ENCODE measurements at places on chromosomes 2 and 18.

DNA sequence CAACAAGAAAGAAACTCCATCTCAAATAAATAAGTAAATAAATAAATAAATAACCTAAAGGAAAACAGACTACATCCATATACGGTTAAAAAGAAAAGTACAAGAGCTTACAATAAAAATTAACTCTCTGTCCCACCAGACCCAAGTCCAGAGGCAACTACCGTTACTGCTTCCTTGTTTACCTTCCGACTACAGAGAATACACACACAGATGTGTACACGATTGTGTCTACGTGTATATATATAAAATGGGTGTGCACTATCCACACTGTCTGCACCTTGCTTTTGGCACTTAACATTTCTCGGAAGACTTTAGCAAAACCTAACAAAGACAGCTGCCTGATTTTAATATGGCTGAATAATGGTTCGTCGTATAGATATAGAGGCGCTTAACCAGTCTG is 69.9 kb downstream of the ACTR2 start:
- DNase-seq: no peak

DNA sequence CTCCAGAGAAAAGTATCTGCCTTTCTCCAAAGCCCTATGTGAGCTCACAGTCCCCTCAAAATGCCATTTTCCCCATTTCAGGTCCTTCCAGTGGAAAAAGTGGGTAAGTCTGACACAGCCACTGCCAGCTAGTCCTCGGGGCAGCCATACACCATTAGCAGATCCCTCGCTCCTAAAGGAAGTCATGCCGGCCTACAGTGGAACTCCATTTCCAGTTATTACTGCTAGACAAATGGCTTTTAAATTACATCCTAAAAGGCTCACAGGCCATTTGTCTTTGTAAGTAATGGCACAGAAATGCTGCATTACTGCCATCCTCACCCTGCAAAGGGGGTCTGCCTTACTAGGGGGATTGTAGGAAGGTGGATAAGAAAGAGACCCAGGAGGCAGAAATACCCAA is 259.4 kb upstream of the SIX2 start:
- no peak for DNase-seq

DNA sequence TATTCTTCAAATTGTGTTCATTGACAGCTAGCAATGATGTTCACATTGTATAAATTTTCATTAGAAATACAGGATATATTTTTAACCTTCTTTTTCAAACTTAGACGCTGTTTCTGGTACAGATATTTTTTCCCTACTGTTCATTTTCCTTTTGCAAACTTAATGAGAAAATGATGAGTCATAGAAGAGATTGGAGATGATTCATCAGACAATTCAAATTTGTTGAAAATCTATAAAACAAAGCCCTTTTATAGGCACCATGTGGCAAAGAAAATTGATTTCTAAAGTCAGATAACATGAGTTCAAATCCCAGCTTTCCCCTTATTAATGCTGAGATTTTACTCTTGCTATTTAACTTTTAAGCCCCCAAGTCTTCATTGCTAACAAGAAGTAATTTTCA is 728.8 kb upstream of the DDX18 start:
- DNase-seq: no peak

DNA sequence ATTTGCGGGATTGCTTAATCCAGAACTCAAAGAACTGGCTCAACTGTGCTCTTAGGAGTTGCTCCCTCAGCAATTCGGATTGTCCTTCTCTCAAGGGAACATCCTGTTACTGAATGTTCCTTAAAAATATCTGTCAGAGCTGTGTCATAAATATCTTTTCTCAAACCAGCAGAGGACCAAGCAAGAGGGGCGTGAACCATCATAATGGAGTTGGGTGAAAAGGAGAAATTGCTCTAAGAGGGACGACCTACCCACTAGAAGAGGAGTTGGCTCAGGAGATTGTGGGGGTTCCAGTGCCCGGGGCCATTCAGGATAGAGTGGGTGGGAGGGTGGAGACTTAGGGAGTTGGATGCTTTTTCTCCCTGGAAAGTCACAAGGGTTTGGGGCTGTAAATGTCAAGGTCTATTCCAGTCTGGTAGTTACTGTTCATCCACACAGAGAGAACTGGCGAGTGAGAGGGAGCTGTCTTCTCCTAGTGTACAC is 59.5 kb downstream of the MERTK start:
- no peak for DNase-seq

GRCh38 chr2:236862961-236863728 is 222.5 kb upstream of the COPS8 start:
- peak; percentile 99 for DNase-seq

GRCh38 chr2:171018522-171018921 is 89.5 kb downstream of the GORASP2 start:
- DNase-seq: no peak

- DNase-seq: no peak
These were observed 39.9 kb downstream of the TANK start for GRCh38 chr2:161199912-161200701.

GRCh38 chr2:237614151-237614720 is 13.2 kb upstream of the LRRFIP1 start:
- peak; percentile 52 for DNase-seq

DNA sequence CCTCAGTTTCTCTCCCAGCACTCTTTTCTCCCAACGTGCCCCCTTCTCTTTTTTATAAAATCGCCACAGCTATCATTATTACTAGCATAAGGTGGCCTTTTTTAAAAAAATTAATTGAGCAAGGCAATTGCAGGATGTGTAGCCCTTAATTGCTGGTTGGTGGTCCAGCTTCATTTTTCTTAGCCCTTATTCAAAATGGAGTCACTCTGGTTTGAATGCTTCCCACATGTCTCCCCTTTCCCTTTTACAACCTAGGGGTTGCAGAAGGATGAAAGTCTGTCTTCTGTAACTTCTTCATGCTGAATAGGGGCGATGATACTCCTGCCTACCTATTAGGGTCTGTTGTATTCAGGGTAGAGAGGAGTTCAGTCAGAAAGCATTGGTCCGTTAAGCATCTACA is 36.6 kb upstream of the PROKR1 start:
- DNase-seq: no peak

DNA sequence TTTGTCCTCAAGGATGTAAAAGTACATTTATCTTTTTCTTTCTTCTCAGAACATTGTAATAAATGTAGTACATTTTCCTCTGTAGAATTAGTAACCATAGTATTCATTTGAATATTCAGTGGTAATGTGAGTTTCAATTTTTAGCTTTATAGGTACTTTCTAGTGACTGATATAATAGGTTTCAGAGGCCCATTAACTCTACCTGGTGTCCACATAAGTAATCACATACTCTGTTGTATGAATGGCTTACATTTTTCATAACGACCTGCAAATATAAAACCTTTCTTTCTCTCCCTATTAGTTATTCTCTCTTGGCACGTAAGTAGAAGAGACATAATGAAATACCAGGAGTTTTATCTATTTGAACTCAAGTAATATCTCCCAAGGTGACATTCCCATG is 1017.6 kb downstream of the DPP10 start:
- DNase-seq: no peak

- DNase-seq: no peak
These were observed 277.2 kb upstream of the MGAT5 start for GRCh38 chr2:133976659-133977058.

GRCh38 chr2:17479875-17480274 is 38.4 kb downstream of the RAD51AP2 start:
- DNase-seq: peak; percentile 62

DNA sequence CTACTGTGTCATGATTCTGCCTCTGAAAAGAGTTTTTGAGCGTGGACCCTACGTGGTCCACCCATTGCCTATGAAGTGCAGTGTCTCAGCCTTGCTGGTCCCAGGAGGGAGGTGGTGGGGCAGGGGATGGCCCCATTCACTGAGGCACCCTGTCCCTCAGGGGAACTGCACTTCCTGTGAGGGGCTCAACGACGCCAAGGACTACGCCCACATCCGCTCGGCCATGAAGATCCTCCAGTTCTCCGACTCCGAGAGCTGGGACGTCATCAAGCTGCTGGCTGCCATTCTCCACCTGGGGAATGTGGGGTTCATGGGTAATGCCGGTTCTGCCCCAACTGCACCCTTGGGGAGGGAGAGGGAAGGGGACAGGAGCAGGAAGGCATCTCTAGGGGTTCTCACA is 42.5 kb downstream of the MYO7B start:
- DNase-seq: no peak

- DNase-seq: peak; percentile 12
These were observed 288.4 kb downstream of the SOX11 start for GRCh38 chr2:5980450-5981190.

DNA sequence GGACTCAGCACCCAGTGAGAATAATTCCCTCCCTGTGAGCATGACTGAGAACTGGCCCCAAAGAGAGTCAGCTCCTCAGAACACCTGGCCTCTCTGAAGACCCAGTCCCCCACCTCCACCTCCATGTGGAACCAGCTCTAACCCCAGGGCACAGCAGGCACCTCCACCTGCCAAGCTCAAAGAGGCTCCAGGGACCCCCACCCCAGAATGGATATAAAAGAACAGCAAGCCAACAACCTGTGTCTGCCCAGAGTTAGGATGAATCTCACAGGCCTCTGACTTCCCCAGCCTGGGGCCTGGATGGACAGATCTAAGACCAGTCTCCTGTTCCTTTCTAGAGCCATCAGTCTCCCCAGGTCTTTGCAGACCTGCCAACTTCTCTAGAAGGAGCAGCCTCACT is 498.5 kb downstream of the EIPR1 start:
- DNase-seq: no peak

GRCh38 chr2:201196003-201196402 is 13.1 kb downstream of the CASP10 start:
- no peak for DNase-seq

- no peak for DNase-seq
These were observed 305.8 kb downstream of the EIPR1 start for GRCh38 chr2:3071685-3072263.

DNA sequence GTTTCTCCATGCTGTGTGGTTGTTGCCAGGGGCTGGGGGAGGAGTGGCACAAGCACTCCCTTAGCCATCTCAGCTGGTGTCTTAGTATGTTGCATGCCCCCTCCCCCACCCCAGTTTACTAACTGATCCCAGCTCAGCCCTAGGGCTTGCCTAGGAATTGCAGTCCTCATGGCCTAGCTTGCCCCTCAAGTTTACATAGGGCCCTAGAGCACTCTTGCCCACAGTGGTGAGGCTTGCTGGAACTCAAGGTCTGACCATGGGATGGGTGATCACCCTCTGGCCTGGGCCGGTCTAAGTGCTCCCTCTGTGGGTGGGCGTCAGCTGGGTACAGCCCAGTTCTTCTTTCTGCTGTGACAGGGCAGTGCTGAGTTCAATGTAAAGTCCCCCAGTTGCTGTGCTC is 156.1 kb upstream of the PIEZO2 start:
- no peak for DNase-seq
